ENCODE measurements at places on chromosomes 7 and 10.

DNA sequence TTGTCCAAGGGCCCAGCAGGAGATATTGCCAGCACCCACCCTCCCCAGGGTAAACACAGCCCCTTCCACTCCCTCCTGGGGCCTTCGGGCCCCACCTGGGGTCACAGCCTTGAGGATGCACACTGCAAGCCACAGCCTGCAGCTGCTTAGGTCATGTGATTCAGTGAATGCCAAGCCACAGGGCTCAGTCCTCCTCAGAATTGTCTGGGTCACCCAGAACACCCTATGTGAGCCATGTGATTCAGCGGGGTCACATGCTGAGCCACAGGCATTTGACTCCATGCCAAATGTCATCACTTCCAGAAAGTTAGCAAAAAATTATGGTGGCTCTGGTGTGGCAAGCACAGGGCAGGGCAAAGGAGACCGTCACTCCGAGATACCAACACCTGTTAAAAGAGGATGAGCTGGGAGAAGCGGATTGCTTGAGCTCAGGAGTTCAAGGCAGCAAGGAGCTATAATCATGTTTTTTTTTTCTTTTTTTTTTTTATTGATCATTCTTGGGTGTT, 17.2 kb upstream of the PSAP start:
- no peak for DNase-seq

GRCh38 chr7:47071866-47072265, 510.0 kb downstream of the TNS3 start:
- no peak for DNase-seq

- DNase-seq, result no peak
Measured at GRCh38 chr7:71095266-71095860, 36.6 kb upstream of the GALNT17 start.

DNA sequence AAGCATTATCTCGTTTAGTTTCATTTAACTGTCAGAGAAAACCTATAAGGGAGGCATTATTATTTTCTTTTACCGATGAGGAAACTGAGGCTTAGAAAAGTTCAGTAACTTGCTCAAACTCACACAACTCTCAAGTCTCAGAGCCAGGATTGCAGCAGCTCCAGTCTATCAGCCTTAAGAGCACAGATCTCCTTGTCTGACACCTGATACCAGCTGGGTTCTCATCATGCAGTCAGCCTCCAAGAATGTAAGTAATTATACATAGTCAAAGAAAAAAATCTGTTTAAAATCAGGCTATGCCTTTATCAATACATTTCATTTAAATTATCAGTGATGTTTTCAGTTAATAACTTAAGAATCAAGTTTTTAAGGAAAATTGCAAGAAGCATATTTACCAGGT, 236.6 kb upstream of the TCF7L2 start:
- no peak for DNase-seq

- peak; percentile 72 for DNase-seq
Measured at GRCh38 chr10:27252267-27253000, 11.8 kb upstream of the ACBD5 start.

GRCh38 chr7:138865843-138866242, 67.8 kb upstream of the ATP6V0A4 start:
- DNase-seq, result no peak

- no peak for DNase-seq
Measured at GRCh38 chr10:74297389-74298080, 146.5 kb downstream of the ADK start.

- no peak for DNase-seq
Measured at GRCh38 chr7:93196336-93196735, 29.9 kb downstream of the HEPACAM2 start.

- DNase-seq, result no peak
Measured at GRCh38 chr7:130364451-130364850, 15.8 kb upstream of the CPA1 start.

GRCh38 chr10:59020502-59020901, 155.9 kb upstream of the PHYHIPL start:
- no peak for DNase-seq

GRCh38 chr7:18421297-18422002, 74.1 kb upstream of the HDAC9 start:
- no peak for DNase-seq

GRCh38 chr10:74078037-74078436, 72.6 kb downstream of the AP3M1 start:
- DNase-seq, result no peak

DNA sequence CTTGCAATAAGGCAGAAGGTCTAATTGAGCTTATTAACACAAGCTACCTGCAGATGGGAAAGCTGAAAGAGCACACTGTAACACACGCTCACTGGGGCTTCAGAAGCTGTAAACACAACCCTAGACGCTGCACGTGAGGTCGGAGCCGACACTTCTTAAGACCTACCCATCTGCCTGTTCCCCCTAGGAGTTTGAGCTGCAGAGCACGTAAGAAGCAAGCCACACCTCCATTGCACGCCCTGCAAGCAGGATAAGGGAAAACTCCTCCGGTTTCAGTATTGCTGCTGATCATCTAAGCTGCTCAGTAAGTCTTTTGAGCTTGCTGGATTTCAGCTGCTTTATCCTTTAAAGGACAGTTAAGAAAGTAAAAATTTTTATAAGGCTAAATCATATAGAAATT, 244.0 kb upstream of the ZWINT start:
- DNase-seq, result no peak

DNA sequence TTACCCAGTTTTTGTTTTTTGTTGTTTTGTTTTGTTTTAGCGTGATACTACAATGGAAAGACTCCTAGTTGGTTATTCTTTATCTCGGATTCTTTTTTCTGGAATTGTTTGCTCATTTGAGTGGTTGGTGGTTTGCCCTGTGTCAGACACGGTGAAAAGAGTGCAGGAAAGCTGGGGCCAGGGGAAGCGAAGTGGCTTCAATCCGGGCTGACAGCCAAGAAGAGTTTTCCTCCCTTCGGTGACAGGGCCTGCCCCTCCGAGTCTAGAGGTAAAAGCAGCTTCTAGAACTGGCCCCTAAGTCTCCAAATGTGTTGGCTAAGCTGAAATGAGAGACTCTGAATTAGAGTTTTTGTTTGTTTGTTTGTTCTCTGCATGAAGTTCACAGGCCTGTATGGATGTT, 5.7 kb upstream of the AP5Z1 start:
- no peak for DNase-seq

DNA sequence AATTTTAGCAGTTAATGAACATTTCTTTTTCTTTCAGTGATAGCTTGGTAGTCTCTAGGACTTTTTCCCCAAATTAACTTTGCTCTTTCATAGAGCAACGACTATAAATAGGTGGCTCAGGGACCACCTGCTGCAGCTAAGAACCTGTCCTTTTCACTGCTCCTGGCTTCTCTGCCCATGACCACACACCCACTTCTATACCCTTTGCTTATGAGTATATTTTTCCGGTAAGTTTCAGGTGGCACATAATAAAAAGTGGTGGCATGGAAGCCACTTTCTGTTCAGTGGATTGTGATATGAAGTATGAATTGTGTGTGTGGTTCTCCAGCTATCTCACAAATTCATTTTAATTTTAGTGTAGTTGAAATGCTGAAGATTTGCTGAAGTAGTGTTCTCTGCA, 1.2 kb downstream of the ING3 start:
- DNase-seq, result no peak
